ENCODE measurements at places on chromosomes 4 and X. TPM values are rescaled to one million over a fixed set of nuclear protein-coding genes. Genes with fewer than 3 reads are reported as not detected.
A peak's percentile ranks its signal among the peaks of the same experiment; 100 is the strongest.

- DNase-seq: no peak
Observed at GRCh38 chr4:8613421-8614364, 21.1 kb downstream of the CPZ start.

DNA sequence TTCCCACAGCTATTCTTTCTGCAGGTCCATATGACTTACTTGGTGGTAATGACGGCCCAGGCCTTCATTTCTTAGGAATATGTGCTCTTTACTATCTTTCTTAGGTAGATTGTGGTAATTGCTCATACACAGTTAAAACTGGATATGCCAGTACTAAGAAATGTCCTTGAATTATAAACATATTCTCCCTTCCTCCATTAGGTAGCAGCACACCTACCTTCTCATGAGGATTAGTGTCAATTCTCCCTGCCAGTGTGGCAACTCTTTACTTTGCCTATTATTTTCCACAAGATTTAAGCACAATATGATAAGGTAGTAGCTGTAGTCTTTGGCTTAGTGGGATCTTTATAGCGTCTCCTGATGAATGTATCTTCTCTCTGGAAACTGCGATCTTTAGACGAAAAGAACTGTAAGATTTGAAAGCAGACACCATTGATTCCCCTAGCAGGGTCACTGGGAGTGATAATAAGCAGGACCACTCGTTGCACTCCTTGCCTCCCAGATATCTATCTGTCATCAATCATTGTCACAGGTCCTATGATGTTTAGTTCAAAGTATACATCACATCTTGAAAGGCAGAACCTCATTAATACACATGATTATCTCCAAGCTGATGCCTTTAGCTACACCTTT, 1240.7 kb downstream of the C4orf33 start:
- DNase-seq: no peak

- no peak for DNase-seq
Observed at GRCh38 chrX:124018023-124018422, 56.5 kb downstream of the STAG2 start.

- DNase-seq: no peak
Observed at GRCh38 chr4:123652476-123652875, 255.9 kb downstream of the SPRY1 start.

DNA sequence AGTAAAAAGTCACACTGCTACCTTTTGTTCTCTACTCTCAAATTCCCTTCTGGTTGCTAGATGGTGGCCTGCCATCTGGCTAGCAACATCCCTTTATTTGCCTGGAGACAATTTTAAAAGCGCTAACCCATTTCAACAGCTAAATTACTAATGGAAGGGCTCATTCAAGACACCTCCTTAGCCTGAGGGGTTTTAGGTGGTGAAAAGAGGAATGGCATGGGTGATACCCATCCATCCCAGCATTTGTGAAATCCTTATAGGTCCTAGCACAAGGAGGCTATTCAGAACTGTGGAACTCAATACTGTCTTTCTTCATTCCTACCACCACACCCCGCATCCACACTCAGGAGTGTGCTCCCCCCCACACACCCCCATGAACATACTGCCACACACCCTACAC, 33.5 kb downstream of the ARHGEF9 start:
- no peak for DNase-seq

DNA sequence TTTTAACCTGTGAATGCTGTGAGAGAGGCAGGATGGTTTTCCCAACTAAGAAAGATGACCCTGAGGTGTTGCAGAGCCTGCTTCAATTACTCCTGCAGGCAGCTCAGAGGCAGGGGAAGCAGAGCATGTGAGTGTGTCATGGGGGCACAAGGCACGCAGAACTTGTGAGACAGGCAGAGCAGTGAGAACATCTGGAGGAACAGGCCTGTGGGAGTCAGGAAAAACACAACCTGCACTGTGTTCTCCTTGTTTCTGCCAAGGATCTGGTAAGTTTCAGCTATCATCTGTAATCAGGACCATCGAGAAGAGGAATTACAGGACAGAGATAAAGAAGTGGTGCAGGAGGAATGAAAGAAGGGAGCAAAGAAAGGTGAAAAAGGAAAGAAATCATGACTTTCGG, 741.8 kb upstream of the INTU start:
- no peak for DNase-seq

DNA sequence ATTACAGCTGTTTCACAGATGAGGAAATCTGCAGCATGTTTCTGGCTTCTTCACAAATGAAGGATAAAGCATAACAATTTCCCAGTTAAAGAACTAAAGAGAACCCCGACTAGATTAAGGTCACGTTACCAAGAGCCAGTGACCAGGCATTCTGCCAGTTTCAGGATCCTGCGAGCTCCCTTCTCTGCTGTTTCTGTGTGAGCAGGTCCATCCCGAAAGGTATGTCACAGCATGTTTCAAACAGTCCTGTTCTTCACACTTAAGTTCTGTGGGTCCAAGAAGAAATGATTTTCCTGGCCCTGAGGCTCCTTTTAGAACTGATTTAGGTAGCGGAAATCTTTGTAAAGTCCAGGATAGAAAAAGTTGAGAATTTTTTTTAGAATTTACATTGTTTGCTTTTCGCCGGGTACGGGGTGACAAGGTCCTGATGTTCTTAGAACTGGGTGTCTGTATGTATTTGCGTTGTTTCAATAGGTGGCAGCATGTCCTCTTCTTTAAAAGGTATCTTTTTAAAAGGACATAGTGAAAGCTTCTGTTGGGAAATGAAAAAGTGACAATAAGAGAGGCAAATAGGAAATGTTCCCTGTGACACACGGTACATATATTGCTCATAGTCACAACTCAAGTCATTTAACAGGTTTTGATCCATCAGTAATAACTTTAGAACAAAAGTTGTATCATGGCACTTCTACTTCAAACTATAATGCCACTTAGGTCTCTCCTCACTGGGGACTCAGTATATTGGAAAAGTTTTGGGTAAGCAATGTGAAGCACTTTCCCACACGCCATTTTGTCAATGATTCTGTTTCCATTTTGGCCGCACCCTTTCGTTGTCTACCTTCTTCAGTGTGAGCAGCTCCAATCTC, 18.4 kb downstream of the IL21 start:
- no peak for DNase-seq

GRCh38 chr4:105715692-105716278, 7.2 kb downstream of the GSTCD start:
- no peak for DNase-seq

- DNase-seq: no peak
Observed at GRCh38 chrX:26954029-26954428, 509.1 kb downstream of the PPP4R3C start.

GRCh38 chr4:7978489-7978888, 38.8 kb upstream of the AFAP1 start:
- DNase-seq: no peak

- DNase-seq: no peak
Observed at GRCh38 chr4:87204559-87204958, 15.9 kb downstream of the KLHL8 start.

DNA sequence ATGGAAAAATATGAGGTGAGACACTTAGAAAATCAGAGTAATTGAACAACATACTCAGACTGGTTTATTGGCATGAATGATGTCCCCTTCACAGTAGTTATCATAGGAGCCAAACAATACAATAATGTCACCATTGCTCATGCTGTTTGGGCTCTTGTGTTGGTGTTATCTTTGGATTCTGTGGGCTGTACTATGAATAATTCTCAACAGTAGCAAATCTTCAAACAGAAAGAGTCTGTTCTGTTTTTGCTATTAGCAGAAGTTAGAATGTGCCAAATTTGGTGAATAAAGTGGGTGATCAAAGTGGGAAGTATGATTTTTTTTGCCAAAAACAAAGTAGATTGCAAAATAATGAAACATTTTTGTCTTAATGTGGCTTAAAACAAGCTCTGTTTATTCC, 58.3 kb downstream of the GRID2 start:
- no peak for DNase-seq

GRCh38 chr4:164606478-164606877, 147.5 kb upstream of the SMIM31 start:
- DNase-seq: no peak

DNA sequence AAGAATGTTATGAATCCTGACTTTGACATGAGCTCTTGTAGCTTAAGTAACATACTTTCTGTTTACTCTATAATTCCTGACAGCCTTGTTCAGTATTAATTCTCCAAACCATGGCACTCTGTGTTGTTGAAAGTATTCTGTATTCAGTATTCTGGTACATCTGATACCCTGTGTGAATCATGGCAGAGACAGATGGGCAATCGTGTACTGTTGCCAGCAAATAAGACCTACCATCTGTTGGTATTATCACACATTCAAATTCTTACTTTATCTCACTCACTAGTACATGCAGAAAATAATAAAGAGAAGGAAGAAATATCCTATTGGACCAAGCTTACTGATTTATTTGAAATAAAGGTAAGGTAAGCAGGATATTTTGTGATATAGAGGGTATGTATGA, 7.9 kb downstream of the MBTPS2 start:
- no peak for DNase-seq

DNA sequence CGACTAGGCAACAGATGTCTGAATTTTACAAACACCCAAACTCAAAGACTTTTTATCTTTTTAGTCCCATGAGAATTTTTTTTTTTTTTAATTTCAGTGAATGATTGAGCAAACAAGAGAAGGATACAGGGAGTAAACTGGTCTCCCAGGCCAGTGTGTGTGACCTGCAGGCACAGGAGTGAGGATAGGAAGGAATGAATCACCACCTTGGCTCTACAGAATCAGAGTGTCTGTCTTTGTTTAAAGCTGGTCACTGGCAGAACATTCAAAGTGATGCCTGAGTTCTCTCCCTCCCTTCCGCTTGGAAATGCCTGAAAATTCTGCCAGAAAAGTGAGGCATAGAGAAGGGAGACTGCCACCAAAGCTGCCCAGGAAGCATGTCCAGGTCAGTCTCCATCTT, 69.5 kb downstream of the PARM1 start:
- DNase-seq: no peak

DNA sequence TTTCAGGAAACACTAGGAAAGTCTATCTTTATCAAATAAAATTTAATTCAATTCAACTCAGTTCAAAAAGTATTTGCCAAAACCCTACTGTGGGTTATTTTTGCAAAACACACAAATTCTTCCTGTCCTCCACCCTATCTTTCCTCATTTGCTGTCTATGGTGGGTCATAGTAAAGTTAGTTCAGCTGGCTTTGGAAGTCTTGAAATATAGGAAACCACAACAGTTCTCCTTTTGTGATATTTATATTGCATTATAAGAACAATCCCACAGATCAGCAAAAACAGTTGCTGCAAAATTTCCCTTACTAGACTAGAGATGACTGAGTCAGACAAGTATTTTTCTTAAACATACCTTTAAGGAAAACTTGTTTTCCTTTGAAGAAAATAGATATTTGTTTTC, 22.2 kb downstream of the CYBB start:
- DNase-seq: no peak

DNA sequence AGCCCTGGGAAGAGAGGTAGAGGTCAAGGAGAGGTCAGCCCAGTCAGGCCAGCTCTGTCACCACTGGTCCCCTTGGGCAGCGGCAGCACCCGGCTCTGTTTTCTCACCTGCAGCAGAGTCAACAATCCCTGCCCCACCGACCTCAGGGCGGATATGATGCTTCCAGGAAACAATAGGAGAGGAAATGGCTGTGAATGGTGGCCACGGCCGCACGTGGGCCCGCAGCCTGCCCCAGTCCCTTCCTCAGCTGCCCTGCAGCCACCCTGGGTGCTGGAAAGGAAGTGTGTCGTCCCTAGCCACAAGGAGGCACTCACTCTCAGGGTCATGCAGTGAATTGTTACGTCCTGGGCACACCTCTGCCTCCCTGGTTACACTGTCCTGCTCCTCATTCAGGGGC, 92.5 kb upstream of the ENPP6 start:
- peak; percentile 6 for DNase-seq

DNA sequence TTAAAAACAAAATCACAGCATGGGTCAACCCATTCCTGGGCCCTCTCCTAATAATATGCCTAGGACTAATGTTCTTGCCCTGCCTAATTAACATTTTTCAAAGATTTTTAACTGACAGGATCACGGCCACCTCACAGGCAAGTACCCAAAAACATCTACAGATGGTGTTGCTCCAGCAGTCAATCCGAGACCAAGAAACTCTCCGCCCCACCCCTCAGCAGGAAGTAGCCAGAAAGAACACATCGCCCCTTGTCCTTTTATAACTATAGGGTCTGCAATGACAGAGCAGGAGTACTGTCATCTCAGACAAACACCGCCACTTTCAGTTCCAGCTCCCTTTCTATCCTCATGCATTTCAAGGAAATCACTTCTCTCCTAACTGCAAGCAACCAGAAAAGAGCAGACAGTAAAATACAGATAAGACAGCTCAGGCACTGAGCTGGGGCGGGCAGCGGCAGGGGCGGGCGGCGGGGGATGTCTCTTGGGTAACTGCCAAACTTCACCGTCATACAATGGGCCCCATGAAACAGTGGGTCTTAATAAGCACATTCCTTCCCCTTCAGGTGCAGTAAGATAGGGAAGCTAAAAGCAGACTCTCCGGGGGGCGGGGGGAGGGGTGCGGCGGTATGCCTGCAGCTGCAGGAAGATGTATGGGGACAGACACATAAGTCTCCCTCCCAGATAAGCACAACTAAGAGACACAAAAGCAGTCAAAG, 67.4 kb downstream of the ZNF182 start:
- peak; percentile 10 for DNase-seq

GRCh38 chr4:111648056-111648455, 497.2 kb upstream of the FAM241A start:
- no peak for DNase-seq

- no peak for DNase-seq
Observed at GRCh38 chr4:19051831-19052230, 1030.3 kb upstream of the LCORL start.

- no peak for DNase-seq
Observed at GRCh38 chr4:26083987-26084386, 170.0 kb downstream of the SMIM20 start.

GRCh38 chrX:54446084-54446483, 5.9 kb downstream of the TSR2 start:
- no peak for DNase-seq

GRCh38 chr4:171639540-171639939, 173.7 kb upstream of the GALNTL6 start:
- no peak for DNase-seq

Gene MCF2
- polyA plus RNA-seq: not detected

Gene CD38
- 2.0 TPM for polyA plus RNA-seq

Gene CCDC160
- not detected for polyA plus RNA-seq

Gene USP51
- 0.60 TPM for polyA plus RNA-seq

Gene FGG
- not detected for polyA plus RNA-seq

Gene FATE1
- polyA plus RNA-seq: not detected

Gene AR
- not detected for polyA plus RNA-seq

Gene GPR50
- polyA plus RNA-seq: not detected

Gene FOXO4
- polyA plus RNA-seq: 1.7 TPM

Gene COX7B2
- not detected for polyA plus RNA-seq

Gene SMARCA1
- 1.4 TPM for polyA plus RNA-seq

Gene EDA2R
- 0.20 TPM for polyA plus RNA-seq

Gene MAOB
- polyA plus RNA-seq: not detected

Gene TNIP3
- polyA plus RNA-seq: 0.88 TPM

Gene SPIN4
- 0.79 TPM for polyA plus RNA-seq

Gene RP2
- polyA plus RNA-seq: 4.1 TPM
